CD4-positive, alpha-beta T cell (primary cell): ENCODE measurements at places on chromosomes 16 and 17.

- DNase-seq = no peak
Observed at GRCh38 chr17:61294777-61295176, 104.9 kb upstream of the TBX2 start.

GRCh38 chr17:64183815-64184214 lies 53.9 kb upstream of the ERN1 start:
- no peak for DNase-seq

DNA sequence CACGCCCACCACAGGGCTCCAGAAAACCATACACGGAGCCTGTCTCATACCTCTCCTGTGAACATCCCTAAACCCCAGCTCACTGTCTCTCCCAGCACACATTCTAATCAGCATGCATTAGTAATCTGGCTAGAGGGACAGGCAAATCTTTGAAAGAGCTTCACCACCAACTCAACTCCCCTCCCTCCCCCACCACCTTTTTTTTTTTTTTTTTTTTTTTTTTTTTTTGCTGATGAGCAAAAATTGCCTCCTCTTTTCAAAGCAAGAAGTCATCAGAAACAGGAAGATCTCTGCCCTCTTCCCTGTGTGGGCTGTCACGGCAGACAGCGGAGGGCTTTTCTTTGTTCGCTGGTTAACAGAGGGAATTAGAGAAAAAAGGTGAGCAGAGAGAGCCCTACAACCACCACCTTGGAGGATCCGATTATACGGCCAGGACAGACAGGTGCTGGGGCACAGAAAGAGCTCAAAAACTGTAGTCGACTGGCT lies 19.9 kb downstream of the GAS7 start:
- no peak for DNase-seq

DNA sequence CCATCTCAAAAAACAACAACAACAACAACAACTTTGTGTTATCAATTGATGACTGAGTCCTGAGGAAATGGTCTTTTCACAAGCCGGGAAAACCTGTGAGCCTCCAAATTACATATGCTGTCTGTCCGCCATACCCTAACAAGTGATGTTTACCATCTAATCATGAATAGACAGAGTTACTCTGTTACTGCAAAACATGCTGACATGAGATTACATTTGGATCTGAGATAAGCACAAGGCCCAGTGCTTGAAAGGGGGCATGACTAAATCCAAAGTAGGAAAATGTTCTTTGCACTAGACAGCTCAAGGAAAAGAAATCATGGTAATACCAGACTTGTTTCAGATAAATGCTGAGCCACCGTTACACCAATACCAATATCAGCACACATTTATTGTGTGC lies 8.6 kb upstream of the ATXN1L start:
- DNase-seq = no peak

DNA sequence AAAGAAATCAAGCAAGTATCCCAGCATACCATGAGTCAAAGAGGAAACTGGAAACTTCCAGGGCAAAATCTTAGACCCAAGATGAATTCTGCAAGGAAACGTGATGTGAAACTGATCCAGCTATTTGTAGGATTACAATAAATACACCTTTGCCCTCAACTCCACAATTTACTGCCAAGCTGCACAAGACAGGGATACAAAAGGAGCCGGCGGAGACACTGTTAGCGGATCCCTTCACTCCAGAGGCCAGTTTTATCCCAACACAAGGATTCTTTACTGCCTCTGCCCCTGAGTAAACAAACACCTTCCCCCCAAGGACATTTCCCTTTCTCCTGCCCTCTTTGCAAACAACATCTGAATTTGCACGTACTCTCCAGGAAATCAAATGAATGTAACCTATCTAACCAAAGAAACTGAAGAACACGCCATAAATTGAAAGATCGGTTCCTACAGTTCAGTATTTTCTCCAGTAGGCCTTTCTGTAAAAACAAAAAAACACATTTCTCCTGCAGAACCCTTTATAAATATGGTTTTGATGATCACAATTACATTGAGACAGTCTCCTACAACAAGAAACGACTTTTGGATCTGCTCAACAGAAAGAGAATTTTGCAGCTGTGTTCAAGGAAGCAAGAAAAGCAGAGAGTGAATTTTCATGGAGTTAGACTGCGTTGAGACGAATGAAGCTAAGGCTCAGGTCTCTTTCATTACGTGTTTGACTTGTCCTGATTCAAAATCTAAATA lies 1.4 kb upstream of the CBX2 start:
- DNase-seq = no peak

DNA sequence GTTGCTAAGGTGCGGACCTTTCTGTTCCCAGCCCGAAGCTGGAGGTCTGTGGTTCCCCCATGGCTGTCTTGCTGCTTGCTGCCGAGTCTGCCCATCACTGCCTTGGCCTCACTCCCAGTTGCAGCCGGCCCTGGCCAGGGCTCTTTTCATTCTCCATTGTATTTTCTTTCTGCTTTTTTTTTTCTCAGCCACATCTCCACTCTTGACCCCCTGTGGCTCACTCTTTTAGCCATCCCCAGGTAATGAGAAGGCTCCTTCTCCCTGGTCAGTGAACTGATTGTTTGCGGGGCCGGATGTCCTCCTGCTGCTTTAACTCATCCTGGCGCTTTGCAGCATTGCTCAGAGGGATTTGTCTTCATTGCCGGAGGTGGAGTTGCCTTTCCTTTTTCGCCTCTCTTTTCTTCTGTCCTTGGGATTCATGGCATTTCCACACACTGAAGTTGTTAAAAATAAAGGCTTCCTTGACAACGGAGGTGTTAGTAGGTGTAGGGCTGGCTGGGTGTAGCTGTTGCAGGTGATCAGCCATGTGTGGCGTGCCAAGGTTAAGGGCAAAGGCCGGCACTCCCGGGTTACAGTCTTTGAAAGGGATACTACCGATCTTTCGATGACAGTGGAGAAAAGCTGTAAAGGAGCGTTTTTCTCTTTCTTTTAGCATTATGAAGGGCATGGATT lies 34.1 kb downstream of the MAP2K6 start:
- no peak for DNase-seq

DNA sequence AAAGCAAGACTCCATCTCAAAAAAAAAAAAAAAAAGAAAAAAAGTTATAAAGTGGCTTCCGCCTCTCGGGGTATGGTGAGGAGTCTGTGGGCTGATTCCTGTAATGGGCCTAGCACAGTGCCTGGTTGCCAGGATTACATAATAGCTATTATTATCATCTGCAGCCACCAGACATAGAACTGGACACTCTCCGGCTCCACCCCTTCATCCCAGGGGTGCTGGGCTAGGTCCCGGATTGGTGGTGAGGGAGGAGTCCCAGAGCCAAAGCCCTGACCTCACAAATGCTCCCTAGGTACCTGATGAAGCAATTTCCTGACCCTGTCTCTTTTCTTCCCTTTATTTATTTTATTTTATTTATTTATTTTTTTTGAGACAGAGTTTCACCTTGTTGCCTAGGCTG lies 11.6 kb upstream of the ADGRG1 start:
- DNase-seq = no peak

GRCh38 chr16:83717308-83717707 lies 90.5 kb upstream of the HSBP1 start:
- DNase-seq = no peak

DNA sequence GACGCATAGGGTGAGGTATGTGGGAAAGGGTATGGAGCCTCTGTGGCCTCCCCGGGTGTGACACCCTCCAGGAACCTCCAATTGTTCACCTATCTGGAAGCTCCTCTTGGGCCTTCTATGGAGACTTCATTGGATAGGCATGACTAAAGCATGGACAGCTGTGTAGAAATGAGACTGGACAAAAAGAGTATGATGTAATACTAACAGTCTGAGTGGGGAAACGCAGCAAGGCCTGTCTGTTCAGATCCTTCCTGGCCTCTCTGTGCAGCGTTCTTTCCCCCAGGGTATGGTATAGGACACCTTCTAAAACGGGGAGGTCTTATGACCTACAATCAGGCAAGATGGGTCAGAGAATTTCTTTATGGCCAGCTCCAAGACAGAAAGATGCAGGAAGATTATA lies 30.7 kb upstream of the CCNF start:
- no peak for DNase-seq

- no peak for DNase-seq
Observed at GRCh38 chr16:626787-627453, 3.9 kb upstream of the WFIKKN1 start.

GRCh38 chr17:60396412-60396811 lies 4.5 kb upstream of the USP32 start:
- no peak for DNase-seq

GRCh38 chr17:44311562-44312181 lies 3.3 kb downstream of the RUNDC3A start:
- DNase-seq = no peak

GRCh38 chr17:3915581-3915994 lies 677 bp downstream of the P2RX1 start:
- no peak for DNase-seq

GRCh38 chr17:81522491-81523401 lies 5.4 kb upstream of the FSCN2 start:
- no peak for DNase-seq

DNA sequence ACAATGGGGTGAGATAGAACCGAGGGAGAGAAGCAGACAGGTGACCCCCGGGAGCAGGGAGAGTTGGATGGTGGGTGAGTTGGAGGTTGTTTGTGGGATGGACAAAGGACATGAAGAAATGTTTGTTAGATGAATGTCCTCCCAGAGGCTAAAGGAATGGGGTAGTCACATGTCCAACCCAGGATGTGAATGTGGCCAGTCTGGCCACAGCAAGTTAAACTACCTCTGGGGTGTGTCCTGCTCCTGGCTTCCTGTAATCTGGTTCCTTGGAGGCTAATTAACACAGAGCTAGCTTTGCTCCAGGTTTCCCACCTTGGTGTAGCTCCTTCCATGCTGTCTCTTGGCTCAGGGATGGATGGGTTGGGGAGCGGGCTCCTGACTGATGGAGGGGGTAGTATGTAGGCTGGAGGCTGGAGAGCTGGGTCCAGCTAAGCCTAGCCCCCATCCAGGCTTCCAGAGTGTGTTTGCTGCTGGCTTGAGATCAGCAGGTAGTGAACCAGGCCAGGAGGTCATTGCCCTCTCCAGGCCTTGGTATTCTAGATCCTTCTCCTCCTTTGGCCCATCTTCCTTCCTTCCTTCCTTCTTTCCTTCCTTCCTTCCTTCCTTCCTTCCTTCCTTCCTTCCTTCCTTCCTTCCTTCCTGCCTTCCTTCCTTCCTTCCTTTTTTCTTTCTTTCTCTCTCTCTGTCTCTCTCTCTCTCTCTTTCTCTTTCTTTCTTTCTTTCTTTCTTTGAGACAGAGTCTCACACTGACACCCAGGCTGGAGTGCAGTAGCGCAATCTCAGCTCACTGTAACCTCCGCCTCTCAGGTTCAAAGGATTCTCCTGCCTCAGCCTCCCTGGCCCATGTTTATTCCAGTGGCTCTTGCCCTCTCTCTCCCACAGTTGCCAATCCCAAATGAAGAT lies 28.0 kb upstream of the UBE2G1 start:
- no peak for DNase-seq

- no peak for DNase-seq
Observed at GRCh38 chr17:82389379-82389778, 17.8 kb downstream of the UTS2R start.

GRCh38 chr17:8243827-8244226 lies 4.0 kb downstream of the CTC1 start:
- DNase-seq = no peak

DNA sequence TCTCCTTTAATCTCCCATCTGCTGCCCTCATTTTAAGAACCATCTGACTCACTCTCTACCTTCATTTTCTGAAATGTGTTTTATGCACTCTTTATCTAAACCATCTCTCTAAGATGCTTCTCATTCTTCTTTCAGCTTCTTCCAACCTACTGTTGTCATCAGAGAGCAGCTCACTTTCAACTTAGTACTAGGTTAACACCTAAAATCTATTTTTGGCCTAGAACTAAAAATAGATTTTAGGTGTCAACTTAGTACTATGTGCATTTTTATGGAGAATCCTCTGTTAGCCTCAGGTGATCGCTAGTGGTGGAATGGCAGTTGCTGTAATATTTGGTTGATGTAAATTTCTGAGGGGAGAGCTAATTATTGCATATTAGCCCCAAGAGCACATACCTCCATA lies 277.1 kb downstream of the KCNJ2 start:
- DNase-seq = no peak

DNA sequence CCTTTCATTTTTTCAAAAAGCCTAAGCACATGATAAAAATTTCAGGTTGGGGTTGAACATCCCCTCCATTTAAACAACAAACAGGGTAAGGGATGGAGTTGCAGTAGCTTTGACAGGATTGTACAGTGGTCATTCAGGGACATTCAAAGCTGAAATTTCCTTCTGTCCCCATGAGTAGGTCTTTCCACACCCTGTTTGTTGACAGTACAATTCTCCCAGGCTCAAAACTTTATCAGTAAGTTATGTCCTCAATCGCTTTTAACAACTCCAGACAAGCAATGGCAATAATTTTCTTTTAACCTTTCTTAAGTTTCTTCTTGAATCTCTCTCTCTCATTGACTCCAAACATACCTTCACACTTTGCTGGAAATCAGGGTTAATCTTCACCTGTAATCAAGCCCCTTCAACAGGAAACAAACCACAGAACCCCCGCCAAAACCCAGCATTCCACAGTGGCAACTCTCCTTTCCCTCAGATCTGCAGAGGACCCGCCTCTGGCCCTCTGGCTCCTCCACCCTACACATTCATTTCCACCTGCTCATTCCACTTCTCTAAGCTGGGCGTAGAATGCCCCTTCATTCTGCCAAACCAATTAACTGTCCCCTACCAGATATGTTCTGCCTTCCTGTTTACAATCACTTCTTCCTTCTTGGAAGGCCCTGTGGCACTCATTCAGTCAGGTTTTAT lies 20.7 kb downstream of the TXNDC11 start:
- no peak for DNase-seq

DNA sequence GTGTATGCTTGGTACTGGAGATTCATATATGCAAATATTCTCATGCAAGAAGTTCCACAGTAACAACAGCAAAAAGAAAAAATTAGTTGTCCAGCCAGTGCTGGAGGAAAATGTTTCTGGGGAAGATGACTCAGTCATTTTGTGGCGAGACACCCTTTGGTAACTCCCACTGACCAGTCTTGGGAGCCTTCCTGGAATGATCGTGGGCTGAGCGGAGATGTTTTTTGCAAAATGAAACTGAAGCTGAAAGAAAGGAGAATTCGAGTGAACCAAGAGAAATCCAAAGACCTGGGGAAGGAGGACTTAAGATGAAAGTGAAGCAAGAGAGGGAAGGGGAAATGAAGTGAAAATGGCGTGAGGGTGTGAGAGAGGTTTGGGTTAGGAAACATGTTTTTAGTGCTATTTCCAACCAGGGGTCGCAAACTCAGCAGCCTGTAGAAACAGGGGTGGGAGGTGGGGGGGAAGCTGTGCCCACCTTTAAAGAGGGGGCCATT lies 5.2 kb downstream of the ITPRIPL2 start:
- DNase-seq = no peak

GRCh38 chr17:57985675-57985974 lies 2.4 kb downstream of the VEZF1 start:
- DNase-seq = no peak

DNA sequence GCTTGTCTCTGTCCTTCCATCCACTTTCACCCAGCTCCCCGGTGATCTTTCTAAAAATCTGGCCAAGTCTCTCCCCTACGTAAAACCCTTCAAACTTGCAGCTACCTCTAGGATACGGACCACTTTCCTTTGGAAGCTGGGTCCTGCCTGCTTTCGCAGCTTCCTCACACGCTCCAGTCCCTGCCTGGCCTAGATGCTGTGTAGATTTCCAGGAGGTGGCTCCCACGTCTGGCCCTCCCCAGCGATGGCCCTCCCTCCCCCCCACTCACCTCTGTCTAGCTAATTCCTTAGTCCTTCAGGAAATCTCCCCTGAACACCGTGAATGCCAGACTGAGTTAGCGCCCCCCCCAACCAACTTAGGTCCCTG lies 579 bp upstream of the LRRC59 start:
- DNase-seq = no peak

- peak; percentile 39 for DNase-seq
Observed at GRCh38 chr16:11914210-11915113, 1.3 kb downstream of the GSPT1 start.

- no peak for DNase-seq
Observed at GRCh38 chr17:39118674-39119419, 32.6 kb downstream of the PLXDC1 start.
